ENCODE measurements at places on chromosomes 4 and X.
A peak's percentile ranks its signal among the peaks of the same experiment; 100 is the strongest.

GRCh38 chrX:49915361-49916222 is 6.8 kb upstream of the CLCN5 start:
- DNase-seq = peak; percentile 35

- no peak for DNase-seq
These were observed 38.4 kb downstream of the HTT start for GRCh38 chr4:3112609-3113469.

DNA sequence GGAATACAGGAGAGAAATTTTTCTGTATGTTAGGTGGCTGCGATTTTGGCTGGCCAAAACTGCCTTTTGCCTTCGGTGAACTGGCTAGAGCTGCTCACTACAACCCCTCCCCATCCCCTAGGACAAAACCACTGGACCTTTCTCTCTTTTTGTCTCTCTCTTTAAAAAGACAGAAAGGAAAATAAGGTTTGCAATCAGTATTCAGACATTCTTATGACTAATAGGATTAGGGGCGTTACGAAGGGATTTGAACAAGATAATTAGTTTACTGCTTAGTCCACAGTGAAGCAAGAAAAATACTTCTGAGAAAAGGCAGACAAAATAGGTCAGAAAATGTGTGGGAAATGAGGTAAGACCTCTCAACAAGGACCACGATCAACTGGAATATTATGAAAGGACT is 180.4 kb downstream of the SLIT2 start:
- no peak for DNase-seq

DNA sequence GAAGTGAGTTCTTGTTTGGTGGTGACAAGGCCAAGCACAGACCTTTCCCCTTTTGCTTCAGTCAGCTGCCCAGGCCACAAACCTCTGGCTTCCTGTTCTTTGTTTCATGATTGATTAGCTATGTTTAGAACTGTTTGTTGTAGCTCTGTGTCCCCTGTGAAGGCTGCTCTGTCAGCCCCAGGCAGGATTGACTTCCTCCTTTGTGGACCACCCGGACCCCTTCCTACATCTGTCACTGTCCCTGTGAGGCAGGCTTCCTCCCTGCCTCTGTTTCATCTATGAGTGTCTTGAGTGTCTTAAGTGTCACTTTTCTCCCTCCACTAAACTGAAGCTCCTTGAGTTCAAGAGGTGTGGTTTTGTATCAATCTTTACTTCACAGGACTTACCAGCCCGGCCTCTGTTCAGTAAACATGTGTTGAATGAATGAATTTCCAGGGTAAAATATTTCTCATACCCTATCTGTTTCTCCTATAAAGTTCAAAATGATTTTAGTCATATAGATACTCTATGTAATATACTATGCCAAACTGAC is 83.5 kb downstream of the ZNF674 start:
- DNase-seq = no peak

DNA sequence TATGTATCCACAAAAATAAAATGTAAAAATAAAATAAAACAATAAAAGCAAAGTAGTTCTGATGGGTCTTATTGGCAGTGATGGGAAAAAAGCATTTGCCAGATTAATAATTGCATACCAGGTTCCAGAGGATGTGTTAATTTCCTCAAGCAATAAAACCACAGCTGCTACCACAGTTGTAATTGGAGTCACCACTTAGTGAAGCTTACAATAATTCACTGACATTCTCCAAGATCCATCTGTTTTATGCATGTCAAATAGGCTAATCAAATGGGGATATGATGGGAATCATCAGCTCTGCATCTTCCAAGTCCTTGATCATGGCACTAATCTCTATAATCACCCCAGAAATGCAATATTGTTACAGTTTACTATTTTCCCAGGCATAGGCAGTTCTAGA is 123.5 kb upstream of the EMCN start:
- no peak for DNase-seq

DNA sequence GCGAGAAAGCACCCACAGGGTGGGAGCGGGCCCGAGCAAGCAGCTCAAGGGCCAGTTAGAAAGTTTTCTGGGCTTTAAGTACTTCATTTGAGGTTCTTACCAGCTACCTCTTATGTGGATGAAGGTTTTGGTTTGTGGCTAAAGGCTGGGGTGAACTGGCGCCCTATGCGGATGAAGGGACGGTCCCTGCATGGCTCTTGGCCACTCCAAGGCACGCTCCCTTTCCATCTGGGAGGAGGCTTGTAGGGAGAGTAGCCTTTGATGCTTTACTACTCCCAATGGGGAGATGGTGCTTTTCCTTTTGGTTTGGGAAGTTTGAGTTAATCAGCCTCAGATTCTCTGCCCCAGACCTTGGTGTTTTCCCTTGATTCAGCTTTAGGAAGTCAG is 17.7 kb downstream of the MRFAP1 start:
- DNase-seq = no peak

GRCh38 chr4:116243431-116243830 is 841.9 kb downstream of the TRAM1L1 start:
- DNase-seq = no peak

DNA sequence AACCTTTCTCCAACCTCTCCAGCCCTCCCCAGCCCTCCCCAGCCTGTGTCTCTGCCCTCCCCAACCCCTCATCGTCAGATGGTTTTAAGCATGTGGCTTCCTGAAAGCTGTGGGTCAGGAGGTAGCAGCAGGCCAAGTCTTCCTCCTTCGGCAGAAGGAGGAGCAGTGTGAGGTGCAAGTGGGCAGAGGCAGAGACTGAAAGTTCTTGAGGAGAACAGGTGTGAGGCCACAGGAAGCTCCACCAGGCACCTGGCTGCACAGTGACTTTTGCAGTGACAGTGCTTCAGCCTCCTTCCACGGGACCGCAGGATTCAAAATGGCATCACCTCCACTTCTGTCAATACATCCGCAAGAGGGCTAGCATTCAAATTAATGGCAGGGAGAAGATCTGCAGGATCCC is 203.9 kb upstream of the LEF1 start:
- DNase-seq = no peak

DNA sequence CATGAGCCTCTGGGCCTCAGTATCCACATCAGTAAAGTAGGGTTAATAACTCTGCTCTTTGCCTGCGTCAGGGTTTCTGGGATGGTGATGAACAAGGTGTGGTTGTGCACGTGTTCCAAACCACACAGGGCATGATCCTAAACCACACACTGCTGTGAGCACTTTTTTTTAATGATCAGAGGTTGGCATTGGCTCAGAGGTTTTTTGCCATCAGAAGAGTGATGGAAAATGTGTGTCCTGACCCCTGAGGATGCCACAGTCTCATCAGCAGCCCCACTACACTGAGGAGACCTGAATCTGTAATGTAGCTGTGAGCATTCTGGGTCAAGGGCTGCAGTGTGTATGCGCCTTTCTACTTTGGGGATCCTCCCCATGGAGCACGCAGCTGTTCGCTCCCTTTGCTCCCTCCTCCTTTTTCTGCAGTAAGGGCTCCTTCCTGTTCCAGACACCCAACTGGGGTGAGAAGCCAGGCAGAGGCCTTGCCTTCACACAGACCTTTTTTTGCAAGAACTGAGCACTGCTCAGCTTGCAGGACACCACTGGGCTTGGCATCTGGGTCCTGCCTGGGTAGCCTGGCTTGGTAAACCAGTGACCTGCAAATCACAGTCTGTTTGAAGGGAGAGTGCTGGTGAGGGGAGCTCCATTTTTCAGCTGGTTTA is 87.5 kb downstream of the MAMLD1 start:
- DNase-seq = no peak

GRCh38 chr4:75889537-75890199 is 12.6 kb downstream of the PPEF2 start:
- DNase-seq = no peak

- DNase-seq = no peak
These were observed 81.2 kb downstream of the DCK start for GRCh38 chr4:71074452-71075299.

DNA sequence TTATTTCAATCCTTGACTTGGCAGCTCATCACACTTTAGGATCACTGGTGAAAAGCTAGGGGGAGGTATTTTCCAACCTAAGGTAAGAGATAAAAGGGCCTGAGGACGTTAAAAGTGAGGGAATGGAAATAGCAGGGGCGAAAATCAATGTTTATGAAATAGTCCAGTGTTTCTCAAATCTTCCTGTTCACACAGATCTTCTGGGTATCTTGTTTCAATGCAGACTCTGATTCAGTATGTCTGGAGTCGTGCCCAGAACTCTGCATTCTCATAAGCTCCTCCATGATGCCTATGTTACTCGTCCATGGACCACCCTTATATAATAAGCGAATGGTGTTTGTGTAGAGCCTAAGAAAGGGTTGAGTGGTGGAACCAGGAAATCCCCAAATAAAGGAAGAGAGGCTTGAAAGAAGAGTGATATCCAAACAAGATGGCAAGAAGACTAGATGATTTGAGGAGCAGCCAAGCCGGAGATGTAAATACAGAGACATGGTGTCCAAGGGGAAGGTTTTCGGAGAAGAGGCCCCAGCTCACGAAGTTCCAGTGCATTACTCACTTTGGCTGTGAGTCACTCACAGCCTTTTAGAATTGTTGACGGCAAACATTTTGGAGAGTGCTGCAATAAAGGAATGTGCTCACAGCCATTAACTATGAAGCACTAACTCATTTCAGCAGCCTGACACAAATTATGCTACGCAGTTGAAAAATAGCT is 215.6 kb upstream of the PPARGC1A start:
- DNase-seq = no peak

DNA sequence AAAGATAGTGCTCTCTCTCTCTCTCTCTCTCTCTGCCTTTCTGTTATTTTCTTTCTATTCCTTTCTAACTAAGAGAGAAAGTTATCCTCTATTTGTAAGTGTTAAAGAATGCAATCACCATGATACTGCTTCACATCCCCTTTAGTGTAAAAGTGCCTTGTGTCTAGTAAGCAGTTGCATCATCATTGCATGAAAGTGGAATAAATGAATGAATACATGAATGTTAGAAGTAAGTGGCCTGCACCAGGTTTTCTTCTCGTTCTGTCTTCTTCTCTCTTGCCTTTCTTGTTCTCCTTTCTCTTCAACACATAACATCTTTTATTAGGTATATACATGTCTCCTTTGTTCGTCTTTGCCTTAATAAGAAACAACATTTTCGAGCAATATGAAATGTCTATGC is 35.2 kb downstream of the TRIM2 start:
- no peak for DNase-seq

DNA sequence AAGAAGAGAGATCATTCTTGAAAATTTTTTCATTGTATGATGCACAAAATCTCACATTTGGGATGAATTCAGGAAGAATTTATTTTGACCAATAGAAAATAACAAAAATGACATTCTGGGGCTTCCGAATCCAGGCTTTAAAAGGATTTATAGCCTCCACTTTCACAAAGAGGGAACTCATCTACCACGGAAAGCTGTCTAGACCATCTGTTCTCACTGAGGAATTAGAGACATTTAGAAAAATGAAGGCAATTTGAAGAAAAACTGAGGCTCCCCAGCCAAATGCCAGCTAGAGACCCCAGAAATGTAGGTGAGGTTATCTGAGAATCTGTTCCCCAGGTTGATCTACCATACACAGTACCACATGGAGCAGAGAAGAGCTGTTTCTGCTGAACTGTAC is 464.3 kb downstream of the TMA16 start:
- DNase-seq = no peak

DNA sequence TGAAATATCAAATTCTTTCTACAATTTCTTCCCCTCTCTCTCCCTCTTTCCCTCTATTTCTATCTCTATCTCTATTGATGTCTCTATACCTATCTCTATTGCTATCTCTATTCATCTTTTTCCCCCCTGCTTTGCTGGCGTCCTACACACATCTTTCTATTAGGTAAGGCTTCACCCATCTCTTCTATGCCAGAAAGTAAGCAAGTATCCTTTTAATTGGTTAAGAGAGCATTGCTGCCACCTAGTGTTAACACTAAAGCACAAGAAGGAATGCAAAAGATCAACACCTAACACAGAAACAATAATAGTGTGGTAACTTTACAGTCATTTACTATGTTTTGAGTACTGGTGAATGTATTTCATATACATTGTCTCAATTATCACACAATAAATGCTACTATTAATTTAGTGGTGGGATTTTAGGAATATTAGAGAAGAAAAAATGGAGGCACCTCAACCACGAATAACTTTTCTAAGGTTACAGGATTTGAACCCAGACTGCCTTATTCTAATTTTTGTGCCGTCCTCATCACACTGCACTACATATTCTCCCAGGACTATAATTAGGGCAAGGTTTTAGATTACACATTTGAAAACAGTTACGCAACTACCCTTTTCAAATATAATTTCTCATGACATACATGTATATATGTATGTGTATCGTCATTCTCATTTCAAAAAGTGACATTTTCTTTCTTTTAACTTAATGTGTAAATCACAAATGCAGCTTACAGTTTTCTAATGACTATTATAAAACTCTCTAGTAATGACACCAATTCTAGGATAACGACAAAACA is 3.7 kb upstream of the C4orf36 start:
- DNase-seq = peak; percentile 21

GRCh38 chr4:34845926-34846325 is 1398.4 kb downstream of the ARAP2 start:
- DNase-seq = no peak

- DNase-seq = no peak
These were observed 4.1 kb downstream of the SLC39A8 start for GRCh38 chr4:102341201-102341600.

GRCh38 chrX:11431786-11432185 is 138.6 kb downstream of the AMELX start:
- no peak for DNase-seq

- DNase-seq = no peak
These were observed 38.3 kb upstream of the NDP start for GRCh38 chrX:44011506-44011905.

- DNase-seq = no peak
These were observed 43.1 kb upstream of the GPR78 start for GRCh38 chr4:8537041-8537461.

DNA sequence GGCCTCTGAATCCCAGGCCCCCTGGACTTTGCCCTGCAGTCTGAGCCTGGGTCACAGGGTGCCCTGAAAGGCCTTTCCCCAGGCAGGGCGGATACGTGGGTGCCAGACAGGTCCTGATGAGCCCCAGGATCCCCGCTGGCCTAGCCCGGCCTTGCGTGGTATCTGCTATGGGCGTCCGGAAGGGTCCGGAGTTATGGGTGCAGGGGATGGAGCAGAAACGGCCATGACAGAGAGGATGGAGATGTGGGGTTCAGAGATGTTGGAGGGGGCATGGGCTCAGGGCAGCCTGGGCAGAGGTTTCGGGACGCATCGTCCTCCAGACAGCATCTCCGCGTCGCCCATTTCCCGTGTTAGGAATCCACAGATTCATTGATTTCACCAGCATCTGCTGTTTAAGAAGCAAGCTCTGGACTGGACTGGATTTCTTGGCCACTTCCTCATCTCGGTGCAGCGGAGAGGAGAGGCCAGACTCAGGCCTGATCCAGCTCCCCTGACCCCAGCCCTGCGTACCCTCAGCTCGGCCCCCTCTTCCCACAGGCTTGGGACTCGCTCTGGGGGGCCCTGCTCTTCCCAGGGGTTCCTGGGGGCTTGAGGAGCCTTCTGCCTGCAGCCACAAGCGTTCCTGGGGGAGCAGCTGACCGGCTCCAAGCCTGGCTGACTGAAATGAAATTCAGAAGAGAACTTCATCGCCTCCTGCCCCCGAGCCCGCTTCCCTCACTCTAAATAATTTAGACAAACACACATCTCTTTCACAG is 86.9 kb upstream of the ADRA2C start:
- DNase-seq = no peak

All from endothelial cell (in vitro differentiated cells).